ENCODE measurements at places on chromosomes 1 and 21. TPM values are rescaled to one million over a fixed set of nuclear protein-coding genes. Genes with fewer than 3 reads are reported as not detected.
A peak's percentile ranks its signal among the peaks of the same experiment; 100 is the strongest.

The DDR2 gene
- 4.4 TPM for total RNA-seq

The IQCC gene
- 2.7 TPM for total RNA-seq

- peak; percentile 57 for DNase-seq
Measured at GRCh38 chr21:36966821-36967768, 626 bp upstream of the HLCS start.

DNA sequence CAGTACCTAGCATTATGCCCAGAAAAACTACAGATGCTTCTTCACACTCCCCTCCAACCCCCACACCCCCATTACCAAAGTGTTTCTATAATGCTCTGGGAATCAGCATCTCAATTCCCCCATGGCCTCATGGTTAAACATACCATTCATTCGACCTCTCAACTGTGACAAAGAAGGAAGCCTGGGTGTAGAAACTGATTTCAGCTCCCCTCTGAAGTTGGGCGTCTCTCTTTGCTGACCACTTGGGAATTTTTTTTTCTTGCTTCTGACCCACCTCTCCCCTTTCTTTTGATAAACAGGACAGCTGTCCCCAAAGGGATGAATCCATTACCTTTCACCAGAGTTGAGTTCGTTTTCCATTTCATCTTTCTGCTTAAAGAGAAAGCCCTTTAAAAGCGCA lies 116.4 kb upstream of the HOOK1 start:
- no peak for DNase-seq

DNA sequence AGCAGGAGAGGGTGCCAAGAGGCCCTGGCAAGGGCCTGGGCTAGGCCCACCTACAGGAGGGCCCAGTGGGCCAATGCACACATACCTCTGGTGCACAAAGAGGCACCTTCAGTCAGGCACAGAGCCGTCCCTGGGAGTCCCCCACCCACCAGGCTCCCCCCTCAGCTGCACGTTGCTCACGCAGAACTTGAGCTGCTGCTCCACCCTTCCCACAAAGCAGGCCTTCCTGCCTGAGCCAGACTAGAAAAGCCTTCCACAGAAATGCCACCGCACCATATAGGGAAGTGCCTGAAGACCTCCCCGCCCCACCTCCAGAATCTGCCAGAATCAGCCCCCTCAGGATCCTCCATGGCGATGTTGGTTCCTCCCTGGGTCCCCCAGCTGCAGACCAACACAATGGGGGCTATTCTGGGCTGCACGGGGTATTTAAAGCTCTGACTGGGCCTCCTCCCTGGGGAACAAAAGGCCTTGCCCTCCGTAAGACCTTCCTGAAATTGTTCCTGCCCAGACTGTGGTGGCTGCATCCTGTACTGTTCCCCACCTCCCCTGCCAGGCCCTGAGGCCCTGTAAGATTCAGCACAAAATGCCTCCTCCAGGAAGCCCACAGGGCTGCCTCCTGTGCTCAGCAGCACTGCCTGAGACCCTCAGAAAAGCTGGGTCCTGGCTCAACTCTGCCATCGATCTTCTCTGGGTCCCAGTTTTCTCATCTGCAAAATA lies 27.2 kb downstream of the HSPG2 start:
- DNase-seq, result no peak

GRCh38 chr1:70528590-70529333 lies 117.7 kb downstream of the CTH start:
- peak; percentile 35 for DNase-seq

DNA sequence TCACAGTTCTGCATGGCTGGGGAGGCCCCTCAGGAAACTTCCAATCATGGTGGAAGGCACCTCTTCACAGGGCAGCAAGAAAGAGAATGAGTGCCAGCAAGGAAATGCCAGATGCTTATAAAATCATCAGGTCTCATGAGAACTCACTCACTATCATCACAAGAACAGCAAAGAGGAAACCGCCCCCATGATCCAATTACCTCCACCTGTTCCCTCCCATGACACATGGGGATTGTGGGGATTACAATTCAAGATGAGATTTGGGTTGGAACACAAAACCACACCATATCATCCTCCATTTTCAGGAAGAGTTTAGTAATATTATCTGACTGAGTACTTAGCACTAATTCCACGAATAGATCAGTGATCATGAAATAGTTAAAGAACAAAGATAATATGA lies 244.2 kb downstream of the LMO4 start:
- no peak for DNase-seq

DNA sequence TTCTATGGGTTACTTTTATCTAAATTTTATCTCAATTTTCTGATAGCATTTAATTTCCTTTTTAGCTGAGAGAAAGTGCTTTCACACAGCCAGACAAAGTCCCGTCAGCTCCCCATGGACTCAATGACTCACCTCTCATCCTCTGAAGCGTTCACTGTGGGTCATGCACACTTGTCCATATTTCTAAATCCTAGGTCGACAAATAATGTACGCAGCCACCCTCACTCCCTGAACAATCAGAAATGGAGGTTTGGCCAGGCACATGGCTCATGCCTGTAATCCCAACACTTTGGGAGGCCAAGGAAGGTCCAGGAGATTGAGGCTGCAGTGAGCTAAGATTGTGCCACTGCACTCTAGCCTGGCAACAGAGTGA lies 42.4 kb upstream of the COA6 start:
- DNase-seq, result no peak

- no peak for DNase-seq
Measured at GRCh38 chr1:25683731-25684130, 67.1 kb downstream of the MAN1C1 start.

- no peak for DNase-seq
Measured at GRCh38 chr1:216902669-216903381, 179.6 kb upstream of the ESRRG start.

DNA sequence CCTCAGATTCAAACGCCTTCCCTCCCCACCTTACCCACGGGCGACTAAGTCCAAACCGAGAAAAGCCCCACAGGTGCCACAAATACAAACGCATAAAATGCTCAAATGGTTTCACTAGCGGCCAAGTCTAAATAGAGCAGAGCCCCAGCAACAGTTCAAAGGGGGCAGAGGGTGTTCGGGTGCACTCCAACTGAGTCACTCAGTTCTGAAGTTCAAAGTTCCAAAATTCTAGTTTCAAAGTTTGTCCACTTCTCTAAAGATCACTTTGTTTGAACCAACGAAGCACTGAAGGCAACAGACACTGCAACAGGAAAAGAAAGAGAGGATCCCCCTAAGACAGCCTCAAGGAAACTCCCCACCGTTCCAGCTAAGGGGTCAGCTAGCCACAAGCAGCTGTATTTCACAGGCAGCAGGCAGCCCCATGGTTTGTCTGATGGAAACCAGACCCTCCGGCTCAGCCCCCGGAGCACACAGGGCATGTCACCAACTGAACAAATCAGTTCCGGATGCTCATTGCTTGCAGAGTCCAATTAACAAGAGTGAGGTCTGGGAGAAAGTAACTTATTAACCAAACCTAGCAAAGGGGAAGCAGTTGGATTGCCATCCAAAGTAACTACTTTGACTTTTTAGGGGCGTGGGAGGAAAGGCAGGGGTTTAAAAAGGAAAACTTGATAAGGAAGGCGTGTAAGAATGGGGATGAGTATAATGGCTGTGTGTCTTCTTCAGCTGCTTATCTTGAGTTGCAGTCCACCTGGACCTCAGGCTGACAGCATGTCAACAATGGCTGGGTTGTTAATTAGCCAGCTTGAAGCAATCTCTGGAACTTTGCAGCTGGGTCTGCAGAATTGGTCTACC lies 1423.9 kb upstream of the PRMT6 start:
- no peak for DNase-seq

DNA sequence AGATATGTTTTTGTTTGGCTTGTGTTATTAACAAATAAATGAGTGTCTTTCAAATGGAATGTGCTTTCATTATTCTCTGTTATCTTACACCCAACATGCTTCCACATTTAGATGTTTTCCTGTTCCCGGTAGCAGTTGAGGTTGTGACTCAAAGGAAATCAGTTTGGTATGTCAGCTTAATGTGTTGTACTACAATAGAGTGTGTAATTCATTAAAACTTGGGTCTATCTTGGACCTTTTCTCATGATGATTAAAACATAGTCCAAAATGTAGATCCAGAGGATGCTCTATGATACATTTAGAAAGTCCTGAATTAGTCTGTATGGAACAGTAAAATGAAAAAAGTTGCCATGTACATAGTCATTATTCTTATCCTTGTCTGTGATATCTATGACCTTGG lies 26.7 kb downstream of the RTCA start:
- DNase-seq, result no peak

- no peak for DNase-seq
Measured at GRCh38 chr1:178928041-178928440, 57.2 kb upstream of the ANGPTL1 start.

DNA sequence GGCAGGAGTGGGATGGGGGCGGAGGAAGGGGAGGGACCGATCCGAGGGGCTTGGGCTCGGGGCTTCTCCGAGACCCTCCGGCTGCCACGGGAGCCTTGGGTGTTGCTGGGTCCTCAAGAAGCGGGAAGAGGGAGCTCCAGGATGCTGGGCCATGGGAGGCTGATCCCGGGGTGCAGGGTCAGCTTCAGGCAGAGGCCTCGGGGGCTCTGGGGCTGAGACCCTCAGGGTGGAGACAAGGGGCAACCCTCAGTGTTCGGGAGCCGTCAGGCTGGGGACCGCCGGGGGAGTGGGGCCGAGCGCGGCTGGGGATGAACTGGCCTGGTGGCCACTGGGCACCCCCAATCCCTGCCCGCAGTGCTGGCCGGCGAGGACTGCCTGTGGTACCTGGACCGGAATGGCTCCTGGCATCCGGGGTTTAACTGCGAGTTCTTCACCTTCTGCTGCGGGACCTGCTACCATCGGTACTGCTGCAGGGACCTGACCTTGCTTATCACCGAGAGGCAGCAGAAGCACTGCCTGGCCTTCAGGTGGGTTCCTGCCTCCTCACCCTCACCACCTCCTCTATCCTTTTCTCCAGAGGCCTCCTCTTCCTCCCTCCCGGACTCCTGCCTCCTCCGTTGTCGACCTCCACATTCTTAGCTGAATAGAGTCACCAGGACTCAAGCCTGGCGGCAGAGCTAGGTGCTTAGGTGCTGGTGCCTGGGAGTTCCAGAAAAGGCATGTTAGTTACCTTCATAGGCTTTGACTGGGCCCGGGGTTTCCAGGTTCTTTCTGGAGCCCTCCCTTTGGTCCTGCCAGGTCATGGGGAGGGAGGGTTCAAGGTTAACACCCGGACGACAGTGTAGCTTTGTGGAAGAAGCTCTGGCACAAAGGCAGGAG lies 631 bp downstream of the SHISA4 start:
- DNase-seq, result peak; percentile 44

DNA sequence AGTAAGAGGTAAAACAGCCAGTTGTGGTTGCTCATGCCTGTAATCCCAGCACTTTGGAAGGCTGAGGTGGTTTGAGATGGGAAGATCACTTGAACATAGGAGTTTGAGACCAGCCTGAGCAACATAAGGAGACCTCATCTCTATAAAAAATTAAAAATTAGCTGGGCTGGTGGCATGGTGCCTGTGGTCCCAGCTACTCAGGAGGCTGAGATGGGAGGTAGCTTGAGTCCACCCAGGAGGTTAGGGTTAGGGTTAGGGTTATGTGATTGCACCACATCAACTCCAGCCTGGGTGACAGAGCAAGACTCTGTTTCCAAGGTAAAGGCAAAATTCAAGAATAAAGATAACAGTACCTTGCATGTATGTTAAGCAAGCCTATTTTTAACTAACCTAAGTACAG lies 3.5 kb downstream of the SAMSN1 start:
- DNase-seq, result no peak

- no peak for DNase-seq
Measured at GRCh38 chr21:44487831-44488230, 32.5 kb downstream of the LRRC3 start.
